Suppressor macrophage treated with lipopolysaccharide for 1 hour (primary cell): ENCODE measurements at places on chromosomes 5 and 9.

GRCh38 chr9:127102176-127102575 lies 20.3 kb downstream of the ANGPTL2 start:
- DNase-seq: no peak

- DNase-seq: peak; percentile 45
Observed at GRCh38 chr5:141941307-141941706, 16.7 kb downstream of the PCDH12 start.

GRCh38 chr5:159128070-159128541 lies 28.4 kb upstream of the EBF1 start:
- DNase-seq: no peak

- no peak for DNase-seq
Observed at GRCh38 chr5:111857623-111858022, 100.6 kb upstream of the NREP start.

DNA sequence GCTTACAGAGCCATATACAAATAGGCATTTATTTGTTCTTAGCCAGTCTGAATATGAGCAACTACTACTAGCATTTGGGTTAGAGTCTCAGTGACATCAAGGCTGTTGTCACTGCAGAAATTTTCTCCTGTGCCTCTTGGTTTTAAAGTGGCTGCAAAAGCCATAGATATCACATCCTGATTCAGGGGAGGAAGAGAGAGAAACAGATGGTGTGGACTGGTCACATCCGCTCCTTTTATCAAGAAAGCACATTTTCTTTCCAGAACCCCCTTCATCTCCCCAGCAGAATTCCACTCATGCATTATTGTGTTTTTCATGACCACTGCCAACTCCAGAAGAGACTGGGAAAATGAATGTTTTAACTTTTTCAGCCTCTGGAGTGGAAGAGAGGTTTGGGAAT lies 69.8 kb downstream of the PTTG1 start:
- DNase-seq: peak; percentile 19

GRCh38 chr9:110340306-110340705 lies 2.6 kb upstream of the TXNDC8 start:
- no peak for DNase-seq

- no peak for DNase-seq
Observed at GRCh38 chr5:10666531-10667299, 94.3 kb downstream of the DAP start.

DNA sequence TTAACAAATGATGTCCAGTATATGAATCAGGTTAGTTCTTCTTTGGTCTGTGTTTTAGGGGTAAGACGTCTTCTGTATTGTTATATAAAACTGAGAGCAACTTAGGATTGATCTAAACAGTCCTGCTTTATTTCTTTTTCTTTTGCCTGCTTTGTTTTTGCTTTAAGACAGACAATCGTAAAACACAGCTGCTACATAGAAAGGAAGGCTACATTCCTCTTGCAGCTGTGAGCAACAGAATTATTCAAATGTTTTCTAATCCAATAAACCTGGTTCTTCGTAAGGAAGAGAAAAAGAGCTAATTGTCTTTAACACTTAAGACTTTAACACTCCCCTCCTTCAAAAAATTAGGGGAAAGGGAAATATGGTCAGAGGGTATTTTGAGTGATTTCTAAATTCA lies 14.6 kb downstream of the FGF1 start:
- DNase-seq: no peak

- no peak for DNase-seq
Observed at GRCh38 chr9:116555119-116555518, 132.0 kb upstream of the TRIM32 start.

- no peak for DNase-seq
Observed at GRCh38 chr9:71740199-71740598, 28.1 kb downstream of the CEMIP2 start.

DNA sequence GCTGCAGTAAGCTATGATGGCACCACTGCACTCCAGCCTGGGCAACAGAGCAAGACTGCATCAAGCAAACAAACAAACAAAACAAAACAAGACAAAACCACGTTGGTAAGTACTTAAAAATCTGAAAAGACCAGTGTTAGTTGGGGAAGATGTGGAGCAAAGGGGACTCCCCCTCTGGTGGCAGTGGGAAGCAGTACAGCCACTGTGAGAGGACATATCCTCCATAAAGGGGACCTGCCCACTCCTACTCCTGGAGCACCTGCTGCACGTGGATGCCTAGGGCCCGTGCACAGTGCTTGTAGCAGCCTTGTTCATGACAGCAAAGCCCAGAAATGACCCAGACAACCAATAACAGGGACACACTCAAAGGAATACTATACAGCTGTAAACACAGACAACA lies 17.0 kb upstream of the IPPK start:
- DNase-seq: no peak

DNA sequence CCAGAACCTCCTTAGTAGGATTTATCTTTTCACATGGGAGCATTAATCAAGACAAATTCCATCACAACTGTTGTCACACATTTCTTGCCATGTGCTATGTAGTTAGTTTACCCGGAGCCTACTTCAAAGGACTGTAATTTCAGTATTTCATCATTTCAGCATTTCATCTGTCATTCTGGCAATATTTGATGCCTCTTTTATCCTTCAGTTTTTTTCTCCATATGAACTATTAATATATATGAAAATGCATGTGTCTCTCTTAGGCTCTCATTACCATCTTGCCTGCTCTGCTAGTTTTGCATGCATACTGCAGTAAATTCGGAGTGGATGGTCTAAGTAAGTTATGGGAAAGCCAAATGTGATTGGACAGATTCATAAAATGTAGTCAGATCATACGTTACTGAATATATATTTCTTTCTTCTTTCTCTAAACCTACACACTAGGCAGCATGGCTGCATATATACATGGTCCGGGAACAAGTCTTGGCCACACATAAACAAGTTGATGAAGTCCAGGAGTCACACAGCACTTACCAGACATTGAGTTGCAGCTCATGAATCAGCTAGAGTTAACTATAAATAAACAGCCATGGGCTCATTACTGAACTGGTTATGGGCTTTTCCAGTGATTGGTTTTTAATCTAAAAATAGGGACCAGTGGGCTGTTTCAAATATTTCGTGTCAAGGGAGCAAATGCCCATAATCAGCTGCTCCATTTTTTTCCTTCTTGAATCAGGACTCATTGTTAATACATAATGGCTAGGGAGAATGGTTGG lies 46.6 kb downstream of the SPATA31D1 start:
- no peak for DNase-seq

DNA sequence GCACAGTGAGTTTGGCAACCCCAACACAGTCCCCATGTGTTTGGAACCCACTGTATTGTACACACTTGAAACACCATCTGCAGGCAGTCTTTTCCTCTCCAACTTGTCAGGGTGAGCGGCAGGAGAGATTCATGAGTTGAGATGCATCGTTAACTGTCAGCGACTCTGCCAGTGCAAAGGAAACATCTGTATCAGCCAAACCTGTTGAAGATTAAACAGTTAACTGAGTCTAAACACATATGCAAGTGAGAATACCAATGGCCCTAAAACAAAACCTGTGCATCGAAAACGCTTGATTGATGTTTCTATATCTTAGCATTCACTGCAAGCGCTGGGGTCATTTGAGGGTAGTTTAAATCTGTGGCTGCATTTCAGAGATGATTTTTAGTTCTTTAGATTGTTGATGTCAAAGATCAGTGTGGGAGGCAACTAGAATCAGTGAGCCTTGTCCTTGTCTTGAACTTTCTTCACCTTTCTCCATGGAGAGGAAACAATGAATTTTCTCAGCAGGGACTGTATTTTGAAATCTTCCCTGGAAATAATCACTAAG lies 41.3 kb upstream of the PAM start:
- DNase-seq: no peak

DNA sequence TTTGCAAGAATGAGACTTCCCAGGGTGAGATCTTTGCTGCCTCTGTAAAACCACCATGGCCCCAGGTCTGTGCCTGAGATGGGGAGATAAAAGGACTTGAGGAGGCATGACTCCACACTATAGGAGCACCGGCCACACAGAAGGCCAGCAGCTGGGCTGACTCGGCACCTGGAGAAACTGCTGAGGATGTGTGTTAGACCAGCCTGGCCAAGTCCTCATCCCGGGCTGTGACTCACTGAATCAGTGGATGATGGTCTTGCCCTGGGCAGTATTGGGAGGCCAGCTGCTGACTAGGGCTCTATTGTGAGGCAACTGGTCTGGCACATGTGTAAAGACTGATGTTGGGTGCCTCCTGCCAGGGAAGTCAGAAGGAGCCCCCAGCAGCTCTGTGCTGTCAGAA lies 286.2 kb downstream of the ACTL7B start:
- DNase-seq: peak; percentile 64

- DNase-seq: no peak
Observed at GRCh38 chr5:105503950-105504349, 1941.4 kb upstream of the NUDT12 start.

DNA sequence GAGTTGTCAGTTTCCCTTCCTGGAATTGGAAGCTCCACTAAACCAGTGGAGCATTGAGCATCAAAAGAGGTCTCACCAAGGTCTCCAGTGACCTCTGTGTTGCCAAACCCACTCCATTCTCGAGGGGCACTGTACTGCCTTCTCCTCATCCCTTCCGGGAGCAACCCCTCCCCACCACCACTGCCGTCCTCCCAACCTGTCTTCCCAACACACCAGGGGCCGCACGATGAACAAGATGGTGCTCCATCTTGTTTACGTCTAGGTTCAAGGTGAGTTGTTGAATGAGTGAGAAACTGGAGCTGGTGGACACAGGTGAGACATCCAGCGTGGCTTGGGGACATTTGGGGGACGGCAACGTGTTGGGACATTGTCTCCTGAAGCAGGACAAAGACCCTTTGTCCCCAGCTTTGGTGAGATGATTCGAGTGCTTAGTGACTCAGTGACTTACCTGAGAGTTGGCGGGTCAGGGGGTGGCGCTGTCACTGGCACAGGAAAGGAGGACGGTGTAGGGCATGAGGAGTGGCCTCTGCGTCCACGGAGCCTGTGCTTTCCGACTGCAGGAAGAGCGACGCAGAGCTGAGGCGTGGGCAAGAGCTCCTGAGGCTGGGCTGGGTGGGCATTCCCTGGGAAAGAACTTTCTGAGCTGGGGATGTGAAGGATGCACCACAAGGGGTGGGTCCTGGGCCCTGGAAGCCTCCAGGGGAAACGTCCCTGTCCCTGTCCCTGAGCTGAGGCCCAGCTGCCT lies 44.8 kb upstream of the RNU6ATAC start:
- DNase-seq: no peak

GRCh38 chr5:16792598-16793275 lies 143.4 kb downstream of the MYO10 start:
- DNase-seq: no peak

- DNase-seq: no peak
Observed at GRCh38 chr9:72048850-72049249, 11.6 kb downstream of the C9orf57 start.

DNA sequence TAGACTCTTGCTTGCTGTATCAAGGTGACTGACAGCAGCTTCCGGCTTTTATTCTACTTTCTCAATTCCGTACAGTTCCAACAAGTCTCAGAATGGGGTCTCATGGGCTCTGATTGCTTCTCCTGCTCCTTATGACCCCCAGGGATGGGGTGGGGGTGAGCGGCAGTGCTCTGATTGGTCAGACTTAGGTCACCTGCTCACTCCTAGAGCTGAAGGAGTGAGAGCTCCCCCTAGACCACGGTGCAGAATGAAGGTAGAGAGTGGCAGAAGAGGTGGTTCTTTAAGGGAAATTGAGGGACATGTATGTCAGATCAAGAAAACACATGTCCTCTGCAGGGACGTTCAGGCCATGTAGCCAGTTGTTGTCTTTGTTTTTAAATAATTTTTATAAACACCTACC lies 115.2 kb downstream of the C9orf152 start:
- no peak for DNase-seq

DNA sequence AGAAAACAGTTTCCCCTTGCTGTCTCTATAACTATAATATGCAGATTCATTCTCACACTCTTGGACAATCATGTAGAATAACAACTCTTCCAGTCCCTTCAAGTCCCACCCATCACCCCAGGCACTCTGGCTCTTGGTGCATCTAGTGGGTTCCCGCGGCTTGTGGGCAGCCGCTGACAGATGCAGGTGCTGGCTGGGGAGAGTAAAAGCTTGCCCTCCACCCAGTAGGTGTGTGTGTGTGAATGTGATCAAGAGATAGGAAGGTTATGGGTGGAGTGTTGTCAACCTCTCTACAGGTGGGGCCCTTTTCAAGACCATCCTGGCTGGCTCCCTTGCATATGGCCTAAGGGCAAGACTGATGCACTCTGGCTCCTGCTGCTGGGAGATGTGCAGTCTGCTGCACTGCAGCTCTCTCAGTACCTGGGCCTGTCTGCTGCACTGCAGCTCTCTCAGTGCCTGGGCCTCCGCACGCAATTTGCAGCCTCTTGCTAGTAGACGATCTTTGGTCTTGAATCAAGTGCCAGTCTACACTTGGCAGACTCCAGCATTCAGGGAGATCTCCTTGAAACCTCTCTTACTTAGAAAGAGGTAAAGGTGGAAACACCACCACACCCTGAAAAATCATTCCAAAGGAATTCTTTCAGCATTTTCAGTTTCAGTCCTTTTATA lies 189.7 kb upstream of the GDNF start:
- DNase-seq: no peak

GRCh38 chr5:134590992-134591659 lies 41.5 kb downstream of the SAR1B start:
- no peak for DNase-seq

GRCh38 chr9:28050046-28050445 lies 476.8 kb upstream of the C9orf72 start:
- DNase-seq: peak; percentile 13

DNA sequence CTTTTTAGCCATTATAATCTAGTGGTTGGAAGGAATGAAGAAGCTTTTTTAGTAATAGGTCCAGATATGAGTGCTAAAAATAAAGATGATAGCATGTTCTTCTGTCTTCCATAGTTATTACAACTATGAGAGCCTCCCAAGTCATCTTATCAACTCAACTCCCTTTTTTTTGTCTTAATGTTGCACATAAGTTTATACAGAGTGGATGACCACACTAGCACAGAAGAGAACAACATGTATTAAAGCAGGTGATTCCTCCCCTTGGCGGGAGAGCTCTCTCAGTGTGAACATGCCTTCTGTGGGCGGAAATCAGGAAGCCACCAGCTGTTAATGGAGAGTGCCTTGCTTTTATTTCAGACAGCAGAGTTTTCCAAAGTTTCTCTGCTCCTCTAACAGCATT lies 40.1 kb upstream of the STX17 start:
- peak; percentile 23 for DNase-seq

GRCh38 chr5:43215073-43215631 lies 23.1 kb downstream of the NIM1K start:
- peak; percentile 60 for DNase-seq

GRCh38 chr9:22682536-22682935 lies 235.9 kb downstream of the DMRTA1 start:
- DNase-seq: no peak

DNA sequence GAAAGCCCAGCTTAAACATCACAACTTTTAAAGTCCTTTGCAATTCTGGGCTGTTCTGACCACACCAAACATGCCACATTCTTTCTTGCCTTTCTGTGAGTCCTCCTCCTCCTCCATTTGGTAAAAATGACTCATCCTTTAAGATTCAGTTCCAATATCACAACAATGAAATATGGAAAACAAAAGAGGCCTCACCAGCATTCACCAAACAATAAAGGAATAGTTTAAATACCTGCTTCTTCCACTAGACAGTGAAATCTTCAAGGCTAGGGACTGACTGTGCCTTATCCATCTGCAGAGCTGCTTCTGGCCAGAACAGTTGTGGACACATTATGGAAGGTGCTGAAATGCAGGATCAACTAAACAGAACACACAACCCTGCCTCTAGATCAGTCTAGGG lies 36.0 kb downstream of the NR6A1 start:
- peak; percentile 39 for DNase-seq
